Epithelial cell of alveolus of lung (primary cell): ENCODE measurements at places on chromosomes 11 and 22. TPM values are rescaled to one million over a fixed set of nuclear protein-coding genes. Genes with fewer than 3 reads are reported as not detected.

ACTN3 gene
- 3.3 TPM in 1 of 2 replicates, not detected in the other for total RNA-seq

CLMP gene
- total RNA-seq: 107 and 130 TPM in 2 replicates

CECR2 gene
- total RNA-seq: 0.91 and 2.8 TPM in 2 replicates

MS4A6E gene
- total RNA-seq: not detected in 2 replicates

B4GALNT4 gene
- 14.4 and 50.0 TPM in 2 replicates for total RNA-seq
